ENCODE measurements at places on chromosomes 16 and 17.

DNA sequence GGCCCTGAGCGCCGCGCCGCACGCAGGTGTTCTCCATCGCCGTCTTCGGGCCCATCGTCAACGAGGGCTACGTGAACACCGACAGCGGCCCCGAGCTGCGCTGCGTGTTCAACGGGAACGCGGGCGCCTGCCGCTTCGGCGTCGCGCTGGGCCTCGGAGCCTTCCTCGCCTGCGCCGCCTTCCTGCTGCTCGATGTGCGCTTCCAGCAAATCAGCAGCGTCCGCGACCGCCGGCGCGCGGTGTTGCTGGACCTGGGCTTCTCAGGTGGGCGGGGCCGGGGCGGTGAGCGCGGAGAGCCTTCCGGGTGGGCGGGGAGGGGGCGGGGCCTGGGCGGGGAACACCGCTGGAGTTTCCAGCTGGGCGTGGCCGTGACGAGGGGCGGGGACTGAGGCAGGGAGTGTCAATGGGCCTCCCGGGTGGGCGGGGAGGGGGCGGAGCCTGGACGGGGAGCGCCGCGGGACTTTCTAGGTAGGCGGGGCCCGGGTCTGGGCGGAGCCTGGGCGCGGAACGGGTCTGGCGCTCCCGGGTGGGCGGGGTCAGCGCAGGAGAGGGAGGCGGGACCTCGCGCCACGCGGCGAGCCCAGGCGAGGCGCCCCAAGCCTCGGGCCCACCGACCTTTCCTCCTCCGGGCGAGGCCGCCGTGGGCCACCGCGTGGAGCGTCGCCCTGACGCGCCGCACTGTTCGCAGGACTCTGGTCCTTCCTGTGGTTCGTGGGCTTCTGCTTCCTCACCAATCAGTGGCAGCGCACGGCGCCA lies 2.4 kb downstream of the SYNGR3 start:
- DNase-seq = no peak

- DNase-seq = no peak
Measured at GRCh38 chr17:60641126-60641525, 36.5 kb upstream of the BCAS3 start.

DNA sequence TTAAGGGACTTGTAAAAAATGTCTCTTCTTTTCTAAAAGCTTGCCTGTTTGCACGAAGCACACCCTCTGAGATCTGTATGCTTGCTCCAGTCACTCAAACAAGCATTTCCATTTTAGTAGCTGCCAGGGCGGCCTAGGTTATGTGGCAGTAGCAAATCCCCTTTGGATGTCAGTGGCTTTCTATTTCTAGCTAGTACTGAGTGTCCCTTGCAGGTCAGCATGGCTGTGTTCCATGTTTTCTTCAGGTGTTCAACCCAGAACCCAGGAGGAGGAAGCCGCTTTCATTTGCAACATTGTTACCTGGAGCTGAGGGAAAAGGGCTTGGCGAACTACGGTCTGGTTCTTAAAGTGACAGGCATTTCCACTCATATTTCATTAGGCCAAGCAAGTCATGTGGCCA lies 36.4 kb downstream of the FOXL1 start:
- DNase-seq = no peak

DNA sequence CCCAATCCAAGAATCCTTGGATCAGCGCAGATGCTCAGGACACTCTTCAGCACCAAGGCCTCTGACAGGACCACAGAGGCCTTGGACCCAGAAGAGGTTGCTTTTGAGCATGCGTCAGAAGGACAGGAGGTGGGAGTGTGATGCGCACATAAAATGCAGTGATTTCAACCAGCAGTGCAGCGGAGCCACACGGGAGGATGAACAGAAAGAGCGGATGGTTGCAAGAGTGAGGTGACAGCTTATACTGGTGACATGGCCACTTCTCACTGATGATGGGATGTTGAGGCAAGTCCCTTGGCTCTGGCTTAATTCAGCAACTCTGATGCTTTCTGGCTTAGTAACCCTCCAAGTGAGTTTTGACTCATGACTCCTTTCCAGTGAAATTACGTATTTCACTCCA lies 25.2 kb upstream of the ERN1 start:
- DNase-seq = no peak

DNA sequence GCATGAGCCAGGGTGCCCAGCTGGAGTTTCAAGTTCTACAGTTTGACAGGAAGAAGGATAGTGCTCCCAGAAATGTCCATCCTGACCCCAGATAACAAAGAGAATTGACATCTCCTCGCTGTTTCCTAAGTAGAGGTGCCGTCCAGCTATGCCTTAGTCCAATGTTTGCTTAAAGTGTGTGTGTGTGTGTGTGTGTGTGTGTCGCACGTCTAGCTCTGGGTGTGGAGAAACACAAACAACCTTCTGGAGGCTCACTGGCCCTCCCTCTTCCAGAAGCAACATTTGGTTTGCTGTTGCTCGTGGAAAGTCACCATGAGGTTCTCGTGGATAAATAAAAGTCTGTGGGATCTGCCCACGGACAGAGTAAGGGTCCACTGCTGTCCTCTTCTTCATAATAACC lies 22.1 kb downstream of the EMP2 start:
- DNase-seq = no peak

GRCh38 chr16:70605283-70605657 lies 41.1 kb upstream of the IL34 start:
- no peak for DNase-seq

GRCh38 chr16:31473264-31473984 lies 1.5 kb downstream of the TGFB1I1 start:
- DNase-seq = no peak

DNA sequence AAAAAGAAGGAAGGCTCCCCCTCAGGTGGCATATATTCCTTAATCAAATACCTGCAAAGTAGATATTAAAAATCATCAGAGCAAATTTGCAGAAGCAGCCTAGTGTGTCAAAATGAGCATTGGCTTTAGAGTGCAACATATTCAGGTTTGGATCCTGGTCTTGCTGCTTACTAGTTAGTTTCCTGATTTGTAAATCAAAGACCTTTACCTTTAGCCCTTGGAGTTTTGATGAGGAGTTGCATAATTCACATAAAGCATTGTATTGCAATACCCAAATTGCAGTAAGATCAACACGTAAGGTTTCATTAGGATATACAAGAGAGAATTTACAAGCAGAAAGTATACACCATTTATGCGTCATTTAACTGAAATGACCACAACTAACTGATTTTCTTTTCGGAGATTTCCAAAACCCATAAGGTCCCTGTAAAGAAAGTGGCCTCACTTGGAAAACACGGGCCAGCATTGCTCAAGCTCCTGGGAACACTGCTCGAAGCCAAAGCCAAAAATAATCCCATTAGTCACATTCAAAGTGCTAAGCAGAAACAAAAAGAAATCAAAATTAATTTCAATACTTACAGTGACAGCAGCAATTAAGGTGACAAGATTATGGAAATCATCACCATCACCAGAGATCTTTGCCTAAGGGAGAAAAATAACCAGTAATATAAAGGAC lies 415.9 kb upstream of the ERCC4 start:
- no peak for DNase-seq

DNA sequence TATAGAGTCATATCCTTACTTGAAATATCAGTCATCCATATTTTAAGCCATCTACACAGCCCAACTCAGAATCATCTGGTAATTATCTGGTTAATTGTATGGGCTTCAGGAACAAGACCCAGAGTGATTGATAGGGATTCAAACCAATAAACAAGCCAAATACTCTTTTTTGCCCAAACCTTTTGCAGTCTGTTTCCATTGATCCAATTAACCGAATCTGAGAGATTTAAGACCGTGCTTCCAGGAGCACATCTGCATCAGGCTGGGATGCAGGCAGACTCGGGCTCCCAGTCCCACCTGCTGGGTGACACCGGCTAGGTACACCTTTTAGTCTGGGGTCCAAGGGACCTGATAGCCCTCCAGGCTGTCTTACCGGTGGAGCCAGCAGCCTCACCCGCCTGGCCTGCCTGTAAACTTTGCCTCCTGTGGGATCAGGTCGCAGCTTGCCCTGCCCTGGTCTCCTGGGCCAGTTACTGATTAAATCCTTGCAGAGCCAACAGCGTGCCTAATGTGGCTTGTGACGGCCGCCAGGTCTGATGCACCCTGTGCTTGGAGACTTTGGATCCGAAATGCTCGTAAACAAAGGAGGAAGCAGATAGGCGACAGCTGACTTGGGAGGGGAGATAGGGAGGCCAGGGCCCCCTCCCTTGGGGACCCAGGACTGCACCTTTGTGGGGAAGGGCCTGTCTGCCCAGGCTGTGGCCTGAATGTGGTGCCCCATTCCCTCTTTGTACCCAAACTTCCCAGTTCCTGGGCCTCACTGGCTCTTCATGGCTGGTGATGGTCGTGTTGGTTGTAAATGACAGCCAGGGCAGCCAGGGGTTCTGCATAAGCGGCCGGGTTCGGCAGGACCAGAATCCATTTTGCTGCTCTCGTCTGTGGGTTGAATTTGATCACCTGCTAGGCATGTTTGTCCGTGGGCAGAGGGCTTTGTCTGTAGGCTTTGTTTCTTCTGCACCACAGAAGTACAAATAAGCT lies 3.8 kb downstream of the CMIP start:
- DNase-seq = peak; percentile 22

DNA sequence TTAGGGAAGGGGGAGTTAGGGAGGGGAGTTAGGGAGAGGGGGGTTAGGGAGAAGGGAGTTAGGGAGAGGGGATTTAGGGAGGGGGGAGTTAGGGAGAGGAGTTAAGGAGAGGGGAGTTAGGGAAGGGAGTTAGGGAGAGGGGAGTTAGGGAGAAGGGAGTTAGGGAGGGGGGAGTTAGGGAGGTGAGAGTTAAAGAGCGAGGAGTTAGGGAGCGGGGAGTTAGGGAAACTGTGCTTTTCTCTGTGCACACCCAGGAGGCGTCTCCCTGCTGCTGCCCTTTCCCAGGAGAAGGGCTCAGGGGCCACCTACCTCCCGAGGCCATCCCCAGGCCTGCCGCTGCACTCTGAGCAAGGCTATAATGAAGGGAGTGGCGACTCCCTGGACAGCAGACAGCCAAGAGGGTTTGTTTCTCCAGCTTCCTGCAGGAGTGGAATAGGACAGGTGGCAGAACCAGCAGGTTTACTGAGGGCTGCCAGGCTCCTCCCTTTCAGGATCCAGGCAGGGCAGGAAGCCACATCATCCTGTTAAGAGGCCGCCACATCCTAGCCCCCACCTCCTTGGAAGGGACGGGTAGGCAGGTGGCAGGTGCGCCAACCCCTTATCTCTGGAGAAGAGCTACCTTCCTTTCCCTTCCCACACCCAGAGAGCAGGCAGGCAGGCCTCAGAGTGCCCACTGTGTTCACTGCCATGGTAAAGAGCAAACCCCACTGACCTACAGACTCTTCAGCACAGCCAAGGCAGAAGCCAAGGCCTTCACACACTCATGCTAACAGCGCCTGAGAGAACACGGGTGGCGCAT lies 4.3 kb downstream of the CANT1 start:
- DNase-seq = no peak

DNA sequence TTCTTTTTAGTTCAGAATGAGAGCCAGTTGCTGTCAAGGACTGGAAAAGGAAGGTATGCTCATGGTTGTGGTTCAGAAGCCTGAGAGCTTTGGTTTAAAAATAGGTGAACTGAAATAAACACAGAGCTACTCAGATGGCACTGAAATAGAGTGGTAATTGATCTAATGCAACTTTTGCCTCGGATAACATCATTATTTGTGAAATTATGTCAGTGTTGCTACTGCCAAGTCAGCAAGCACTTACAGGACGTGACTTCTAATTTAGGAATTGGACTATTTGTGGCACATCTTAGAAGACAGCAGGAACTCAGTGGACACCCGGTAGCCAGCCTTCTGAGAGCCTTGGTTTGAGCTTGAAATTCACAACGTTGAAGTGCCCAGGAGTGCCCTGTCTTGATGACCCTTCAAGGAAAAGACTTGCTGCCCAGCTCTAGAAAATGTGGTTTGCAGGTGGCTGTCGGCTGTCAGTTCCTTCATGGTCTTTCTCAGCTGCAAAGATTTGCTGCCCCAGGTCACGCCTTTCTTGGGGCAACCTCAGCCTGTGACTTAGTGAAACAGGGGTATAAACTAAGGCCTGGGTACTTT lies 42.0 kb upstream of the XYLT1 start:
- no peak for DNase-seq

DNA sequence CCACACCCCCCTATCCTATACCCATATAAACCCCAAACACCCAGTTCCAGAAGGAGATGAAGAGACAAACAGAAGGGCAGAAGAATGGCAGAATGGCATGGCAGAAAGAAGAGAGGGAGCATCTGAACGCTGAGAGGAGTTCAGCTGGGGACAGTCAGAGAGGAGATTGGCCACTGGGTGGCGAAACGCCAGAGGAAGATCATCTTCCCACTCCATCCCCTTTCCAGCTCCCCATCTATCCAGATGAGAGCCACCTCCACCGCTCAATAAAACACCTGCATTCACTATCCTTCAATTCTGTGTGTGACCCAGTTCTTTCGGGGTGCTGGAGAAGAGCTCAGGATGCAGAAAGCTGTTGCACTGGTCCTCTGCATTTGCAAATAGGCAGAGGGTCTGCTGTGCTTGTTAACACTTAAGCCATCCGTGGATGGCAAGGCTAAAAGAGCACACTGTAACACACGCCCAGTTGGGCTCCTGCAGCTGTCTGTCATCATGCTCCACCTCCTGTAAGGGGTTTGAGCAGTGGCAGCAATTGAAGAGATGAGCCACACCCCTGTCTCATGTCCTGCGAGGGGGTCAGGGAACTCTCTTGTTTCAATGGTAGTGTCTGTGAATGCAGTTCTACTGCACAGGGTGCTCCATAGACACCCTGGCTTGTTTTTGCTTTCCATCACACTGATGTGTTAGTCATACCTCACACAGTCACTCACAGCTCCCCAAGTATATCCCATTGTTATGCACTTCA lies 1034.8 kb upstream of the RBFOX1 start:
- no peak for DNase-seq

GRCh38 chr16:754656-755055 lies 5.9 kb upstream of the MSLN start:
- DNase-seq = no peak

DNA sequence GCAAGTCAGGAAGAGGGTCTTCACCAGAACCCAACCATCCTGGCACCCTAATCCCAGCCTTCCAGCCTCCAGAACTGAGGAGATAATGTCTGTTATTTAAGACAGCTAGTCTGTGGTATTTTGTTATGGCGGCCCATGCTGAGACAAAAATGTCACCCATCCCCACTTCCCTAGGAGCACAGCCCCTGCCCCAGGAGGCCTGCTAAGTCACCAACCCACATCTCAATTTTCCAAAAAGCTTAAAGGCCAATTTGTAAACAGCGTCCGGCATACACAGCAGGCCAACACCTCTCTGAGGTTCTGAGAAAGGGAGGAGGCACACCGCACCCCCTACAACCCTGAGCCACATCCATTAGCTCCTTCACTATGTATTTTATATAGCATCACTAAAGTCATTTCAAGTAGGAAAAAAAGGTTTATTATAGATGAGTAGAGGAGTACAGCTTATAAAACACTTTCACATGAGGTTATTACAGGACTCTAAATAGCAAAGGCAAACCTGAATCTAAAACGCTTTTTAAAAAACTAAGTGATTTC lies 6.9 kb downstream of the TMEM170A start:
- peak; percentile 19 for DNase-seq

- DNase-seq = peak; percentile 7
Measured at GRCh38 chr16:8962393-8963009, 1.2 kb downstream of the USP7 start.

- no peak for DNase-seq
Measured at GRCh38 chr17:38891441-38891840, 21.6 kb downstream of the LASP1 start.

- no peak for DNase-seq
Measured at GRCh38 chr17:63390090-63390489, 56.0 kb downstream of the CYB561 start.

All from NCI-H1092 treated with DMSO at 0.1 percent for 48 hours (cell line).